ENCODE measurements at places on chromosomes 7 and 10.

DNA sequence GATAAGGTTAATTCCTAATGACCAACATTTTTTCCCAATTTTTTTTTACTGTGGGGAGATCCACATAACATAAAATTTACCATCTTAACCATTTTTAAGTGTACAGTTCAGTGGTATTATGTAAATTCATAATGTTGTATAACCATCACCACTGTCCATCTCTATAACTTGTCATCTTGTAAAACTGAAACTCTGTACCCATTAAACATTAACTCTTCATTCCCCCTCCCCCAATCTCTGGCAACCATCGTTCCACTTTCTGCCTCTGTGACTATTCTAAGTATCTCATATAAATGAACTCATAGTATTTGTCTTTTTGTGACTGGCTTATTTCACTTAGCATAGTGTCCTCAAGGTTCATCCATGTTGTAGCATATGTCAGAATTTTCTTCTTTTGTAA lies 46.0 kb upstream of the HPS1 start:
- DNase-seq, result no peak

GRCh38 chr7:134724606-134725005 lies 54.8 kb upstream of the CALD1 start:
- peak; percentile 37 for DNase-seq

DNA sequence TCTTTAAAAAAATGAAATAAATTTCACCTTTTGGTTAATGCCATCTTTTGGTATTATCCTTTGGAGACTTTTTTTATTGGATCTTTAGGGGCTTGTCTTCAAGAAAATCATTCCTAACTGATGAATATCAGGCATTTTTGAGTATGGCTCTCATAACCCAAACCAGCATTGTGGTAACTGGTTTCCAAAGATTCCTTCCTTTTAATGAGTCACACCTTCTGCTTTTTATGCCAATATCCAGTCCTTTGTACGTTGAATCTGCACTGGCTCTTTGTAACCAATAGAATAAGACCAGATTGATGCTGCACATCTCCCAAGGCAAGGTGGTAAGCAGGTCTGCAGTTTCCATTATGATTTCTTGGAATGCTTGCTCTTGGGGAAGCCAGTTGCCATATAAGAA lies 89.1 kb downstream of the GPR158 start:
- no peak for DNase-seq

DNA sequence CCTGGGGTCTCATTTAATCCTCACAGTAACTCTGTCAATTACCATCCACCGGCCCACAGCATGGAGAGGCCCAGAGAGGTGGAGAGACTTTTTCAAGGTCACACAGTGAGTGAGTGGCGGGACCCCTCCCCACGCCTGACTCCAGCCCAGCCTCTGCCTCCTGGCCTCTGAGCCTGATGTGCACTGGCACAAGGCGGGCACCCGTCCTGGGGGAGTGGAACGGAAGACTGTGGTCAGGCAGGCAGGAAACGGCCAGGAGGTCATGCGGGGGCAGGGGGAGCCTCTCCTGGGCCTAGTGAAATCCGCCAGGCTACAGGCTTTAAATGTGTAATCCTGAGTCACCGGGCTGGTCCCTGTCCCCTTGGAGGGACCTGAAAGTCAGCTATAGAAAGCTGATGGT lies 32.2 kb downstream of the ZCCHC24 start:
- peak; percentile 53 for DNase-seq

DNA sequence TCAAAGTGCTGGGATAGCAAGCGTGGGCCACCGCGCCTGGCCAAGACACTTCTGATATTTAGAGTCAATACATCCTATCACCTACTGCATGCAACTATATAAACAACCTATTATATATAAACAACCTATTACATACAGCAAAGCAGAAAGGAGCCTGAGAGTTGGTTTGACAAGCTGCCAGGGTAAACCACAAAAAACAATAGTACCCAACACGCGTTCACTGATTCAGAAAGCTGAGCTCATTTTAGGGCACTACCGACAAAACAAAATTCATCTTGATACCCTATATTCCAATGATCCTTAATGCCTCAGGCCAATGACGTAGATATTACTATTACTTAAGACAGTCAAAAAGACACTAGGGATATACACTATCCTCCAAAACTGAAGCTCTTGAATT lies 16.2 kb downstream of the MALSU1 start:
- no peak for DNase-seq

- DNase-seq, result no peak
Observed at GRCh38 chr7:120462991-120463390, 190.0 kb downstream of the KCND2 start.

GRCh38 chr10:96988426-96988825 lies 156.3 kb downstream of the LCOR start:
- DNase-seq, result no peak

DNA sequence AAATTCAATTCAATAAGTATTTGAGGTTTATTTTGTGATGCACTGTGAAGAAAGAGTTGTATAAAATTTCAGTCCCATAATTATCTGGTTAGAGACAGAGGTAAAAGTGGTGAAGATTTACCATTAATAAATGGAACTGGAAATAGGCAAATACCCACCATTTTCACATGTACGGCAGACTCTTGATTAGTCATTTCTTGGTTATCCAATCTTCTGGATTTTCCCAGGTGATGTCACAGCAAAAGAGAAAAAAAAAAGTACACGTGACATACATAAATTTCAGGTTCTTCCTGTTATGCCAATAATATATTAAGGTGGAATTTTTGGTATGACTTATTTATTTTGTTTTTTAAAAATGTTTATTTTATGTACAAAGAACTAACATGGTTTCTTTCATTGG lies 26.8 kb downstream of the NT5C3A start:
- no peak for DNase-seq

GRCh38 chr7:107592361-107593024 lies 12.4 kb downstream of the BCAP29 start:
- no peak for DNase-seq

GRCh38 chr7:101299511-101300464 lies 21.8 kb downstream of the IFT22 start:
- DNase-seq, result no peak

- DNase-seq, result no peak
Observed at GRCh38 chr10:7085913-7086589, 324.8 kb downstream of the SFMBT2 start.

GRCh38 chr10:59513558-59513957 lies 151.2 kb upstream of the FAM13C start:
- no peak for DNase-seq

DNA sequence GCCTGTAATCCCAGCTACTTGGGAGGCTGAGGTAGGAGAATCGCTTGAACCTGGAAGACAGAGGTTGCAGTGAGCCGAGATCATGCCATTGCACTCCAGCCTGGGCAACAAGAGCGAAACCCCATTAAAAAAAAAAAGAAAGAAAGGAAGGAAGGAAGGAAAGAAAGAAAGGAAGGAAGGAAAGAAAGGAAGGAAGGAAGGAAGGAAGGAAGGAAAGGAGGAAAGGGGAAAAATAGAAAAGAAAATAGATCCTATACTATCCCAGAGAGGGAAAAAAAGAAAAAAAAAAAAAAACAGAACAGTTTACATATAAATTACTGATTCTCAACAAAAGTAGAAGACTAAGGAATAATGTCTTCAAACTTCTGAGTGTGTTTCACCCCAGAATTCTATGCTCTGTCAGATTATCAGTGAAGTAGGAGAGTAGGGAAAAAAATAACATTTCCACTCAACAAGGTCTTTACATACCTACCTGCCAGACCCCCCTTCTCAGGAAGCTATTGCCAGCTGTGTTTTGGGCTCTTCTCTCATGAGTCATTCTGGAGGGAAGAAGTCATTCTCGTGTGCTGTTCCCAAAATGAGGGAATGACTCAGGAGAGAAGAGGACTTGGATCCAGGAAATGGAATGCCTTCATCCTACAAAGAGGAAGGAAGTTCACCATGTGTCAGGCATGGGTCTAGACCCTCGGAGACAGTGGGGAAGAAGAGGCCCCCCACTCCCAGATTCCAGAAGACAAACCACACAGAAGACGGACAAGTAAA lies 20.9 kb downstream of the RGS10 start:
- DNase-seq, result no peak

GRCh38 chr7:2996141-2996540 lies 47.5 kb downstream of the CARD11 start:
- no peak for DNase-seq

GRCh38 chr10:23158370-23158769 lies 33.7 kb upstream of the PTF1A start:
- DNase-seq, result peak; percentile 58

- no peak for DNase-seq
Observed at GRCh38 chr10:133141144-133141957, 18.7 kb upstream of the KNDC1 start.

- DNase-seq, result peak; percentile 27
Observed at GRCh38 chr10:115093286-115093775, at the start of gene ATRNL1. Gene ATRNL1, plus strand, starts transcription at chr10:115093365. Its CDS starts 386 bp downstream, at chr10:115093751.

DNA sequence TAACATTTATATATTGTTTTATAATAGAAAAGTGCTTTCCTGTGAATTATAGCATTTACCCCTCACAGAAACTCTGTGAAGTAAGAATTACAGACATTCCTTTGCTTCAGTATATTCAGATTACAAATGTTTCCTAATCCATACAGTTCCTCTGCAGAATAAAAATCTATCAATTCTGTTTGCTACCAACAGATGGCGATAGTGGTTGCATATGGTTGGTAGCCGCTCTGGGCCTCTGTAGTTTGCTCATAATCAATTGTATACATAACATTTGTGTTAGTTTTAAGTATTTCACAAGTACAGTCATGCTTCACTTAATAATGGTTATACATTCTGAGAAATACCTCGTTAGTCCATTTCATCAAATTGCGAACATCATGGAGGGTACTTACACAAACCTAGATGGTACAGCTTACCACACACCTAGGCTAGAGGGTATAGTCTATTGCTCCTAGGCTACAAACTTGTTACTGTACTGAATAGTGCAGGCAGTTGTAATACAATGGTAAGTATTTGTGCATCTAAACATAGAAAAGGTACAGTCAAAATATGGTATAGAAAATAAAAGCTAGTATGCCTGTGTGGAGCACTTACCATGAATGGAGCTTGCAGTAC lies 94.4 kb upstream of the STEAP4 start:
- peak; percentile 8 for DNase-seq

DNA sequence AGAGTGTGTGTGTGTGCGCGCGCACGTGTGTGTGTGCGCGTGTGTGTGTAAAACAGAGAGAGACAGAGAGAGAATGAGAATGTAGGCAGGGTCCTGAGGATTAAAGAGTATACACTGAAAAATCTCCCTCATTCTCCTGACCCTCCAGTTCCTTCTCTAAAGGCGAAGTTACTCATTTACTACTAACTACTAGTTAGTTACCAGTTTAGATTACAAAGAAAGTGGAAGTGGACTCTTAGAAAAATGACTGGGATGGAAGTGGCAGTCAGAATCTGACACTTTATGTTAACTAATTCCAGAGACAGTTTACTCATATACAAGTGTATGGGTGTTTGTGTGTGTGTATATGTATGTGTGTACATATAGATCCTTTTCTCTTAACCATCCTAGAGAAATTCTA lies 146.5 kb upstream of the LRRN3 start:
- no peak for DNase-seq

DNA sequence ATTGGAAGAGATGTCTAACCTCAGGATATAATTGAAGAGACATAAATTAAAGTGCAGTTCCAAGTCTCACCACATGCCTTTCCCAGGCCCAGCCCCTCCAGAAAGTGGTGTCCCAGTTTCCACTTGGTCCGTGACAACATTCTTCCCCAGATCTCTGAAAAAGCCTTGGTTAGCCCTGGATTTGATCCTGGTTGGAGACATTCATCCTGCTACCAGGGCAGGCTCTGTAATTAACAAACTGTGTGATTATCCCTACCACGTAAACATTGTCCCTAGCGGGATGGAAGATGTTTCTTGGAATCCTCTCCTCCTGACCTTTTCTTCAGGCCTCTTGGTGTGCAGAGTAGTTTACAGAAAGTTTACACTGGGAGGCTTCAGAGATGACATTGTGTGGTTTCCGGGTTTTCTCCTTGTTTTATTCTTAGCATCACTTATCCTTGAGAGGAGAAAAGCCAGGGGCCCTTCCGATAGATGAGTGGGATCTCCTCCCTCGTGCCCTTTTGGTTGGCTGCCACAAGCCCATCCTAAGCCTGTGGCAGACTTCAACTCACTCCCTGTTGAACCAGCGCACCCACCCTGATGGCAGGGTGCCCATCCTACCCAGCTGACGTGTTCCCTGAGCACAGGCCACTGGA lies 83.8 kb downstream of the COL13A1 start:
- no peak for DNase-seq

DNA sequence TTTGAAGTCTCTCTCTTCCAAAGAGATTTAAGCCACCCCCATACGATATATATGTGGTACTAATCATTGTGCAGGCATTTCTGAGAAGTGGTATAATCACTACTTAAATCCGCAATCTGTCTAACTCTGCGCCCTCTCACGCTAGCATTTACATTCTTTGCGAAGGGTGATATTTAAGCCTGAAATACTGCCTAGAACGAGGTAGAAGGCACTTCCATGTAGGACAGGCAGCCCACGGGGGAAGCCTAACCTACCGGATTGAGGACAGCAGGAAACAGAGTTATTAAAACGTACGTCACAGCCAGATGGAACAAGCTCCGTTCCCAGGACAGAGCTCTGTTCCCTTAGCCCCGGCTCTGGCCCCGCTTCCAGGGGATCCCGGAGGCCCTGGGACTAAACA lies 59.3 kb upstream of the ECHDC3 start:
- DNase-seq, result no peak

- DNase-seq, result no peak
Observed at GRCh38 chr10:129728905-129729795, 234.9 kb downstream of the EBF3 start.

DNA sequence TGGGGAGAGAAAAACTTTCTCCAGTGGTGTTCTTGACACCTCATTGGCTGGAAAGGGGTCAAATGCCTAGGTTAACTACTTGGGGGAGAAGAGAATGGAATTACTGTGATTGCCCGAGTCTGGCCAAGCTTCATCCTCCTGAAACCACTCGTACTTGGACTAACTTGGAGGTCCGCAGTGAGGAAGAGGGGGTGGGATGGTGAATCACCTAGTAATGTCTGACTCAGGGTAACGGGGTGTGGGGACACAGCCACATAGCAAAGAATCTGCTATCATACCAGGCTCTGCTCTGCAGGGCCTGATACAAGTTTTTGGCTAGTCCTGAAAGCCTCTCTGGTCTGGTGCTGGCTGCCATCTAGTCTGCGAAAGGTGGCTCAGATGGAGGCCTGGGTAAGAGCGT lies 190.9 kb downstream of the RPS24 start:
- DNase-seq, result no peak

- DNase-seq, result no peak
Observed at GRCh38 chr10:131759347-131759746, 141.5 kb upstream of the PPP2R2D start.

DNA sequence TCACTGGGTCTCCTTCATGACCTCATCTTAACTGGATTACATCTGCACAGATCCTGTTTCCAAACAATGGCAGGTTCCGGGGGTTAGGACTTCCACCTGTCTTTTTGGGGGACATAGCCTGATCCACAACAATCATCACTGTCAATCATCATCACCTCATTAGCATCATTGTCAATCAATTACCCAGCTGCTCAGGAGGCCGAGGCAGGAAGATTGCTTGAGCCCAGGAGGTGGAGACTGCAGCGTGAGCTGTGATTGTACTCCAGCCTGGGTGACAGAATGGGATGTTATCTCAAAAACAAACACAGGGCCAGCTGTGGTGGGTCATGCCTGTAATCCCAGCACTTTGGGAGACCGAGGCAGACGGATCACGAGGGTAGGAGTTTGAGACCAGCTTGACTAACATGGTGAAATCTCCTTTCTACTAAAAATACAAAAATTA lies 18.7 kb downstream of the AMZ1 start:
- no peak for DNase-seq

- no peak for DNase-seq
Observed at GRCh38 chr7:128839751-128840177, 9.6 kb downstream of the FLNC start.
